ENCODE measurements at places on chromosomes 12 and 14.

DNA sequence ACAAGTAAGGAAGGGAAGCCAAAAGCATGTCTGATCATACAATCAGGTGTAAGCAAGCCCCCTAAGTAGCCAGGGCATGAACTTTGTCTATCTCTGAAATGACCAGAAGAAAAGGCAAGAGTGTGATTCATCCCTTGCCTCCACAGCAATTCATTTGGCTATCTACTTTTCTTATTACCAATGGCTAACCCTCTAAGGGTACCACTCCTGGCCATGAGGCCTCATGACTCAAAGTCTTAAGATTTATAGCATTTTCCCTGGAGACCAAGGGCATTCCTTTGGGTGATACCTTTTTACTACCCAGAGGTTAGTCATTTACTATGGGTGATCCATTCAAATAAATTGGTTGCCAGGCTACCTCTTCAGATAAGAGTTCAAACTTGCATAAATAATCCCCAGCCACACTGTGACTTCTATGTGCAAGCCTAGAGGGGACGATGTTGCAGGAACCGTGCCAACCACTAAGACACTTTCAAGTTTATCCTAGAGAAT lies 1.5 kb upstream of the LGALS3 start:
- no peak for DNase-seq

DNA sequence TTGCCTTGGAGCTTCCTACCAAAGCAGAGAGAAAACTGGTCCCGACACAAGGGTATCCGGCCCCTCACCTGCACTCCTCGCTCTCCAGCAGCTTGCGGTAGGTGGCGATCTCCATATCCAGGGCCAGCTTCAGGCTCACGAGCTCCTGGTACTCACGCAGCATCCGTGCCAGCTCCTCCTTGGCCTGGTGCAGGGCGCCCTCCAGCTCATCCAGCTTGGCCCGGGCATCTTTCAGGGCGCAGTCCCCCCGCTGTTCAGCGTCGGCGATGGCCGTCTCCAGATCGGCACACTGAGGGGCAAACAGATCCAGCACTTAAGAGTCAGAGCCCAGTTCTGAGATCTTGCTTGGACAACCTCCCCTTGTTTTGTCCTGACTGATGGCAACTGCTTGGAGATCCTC lies 13.7 kb downstream of the KRT72 start:
- no peak for DNase-seq

GRCh38 chr14:105198588-105198987 lies 17.5 kb upstream of the NUDT14 start:
- no peak for DNase-seq

DNA sequence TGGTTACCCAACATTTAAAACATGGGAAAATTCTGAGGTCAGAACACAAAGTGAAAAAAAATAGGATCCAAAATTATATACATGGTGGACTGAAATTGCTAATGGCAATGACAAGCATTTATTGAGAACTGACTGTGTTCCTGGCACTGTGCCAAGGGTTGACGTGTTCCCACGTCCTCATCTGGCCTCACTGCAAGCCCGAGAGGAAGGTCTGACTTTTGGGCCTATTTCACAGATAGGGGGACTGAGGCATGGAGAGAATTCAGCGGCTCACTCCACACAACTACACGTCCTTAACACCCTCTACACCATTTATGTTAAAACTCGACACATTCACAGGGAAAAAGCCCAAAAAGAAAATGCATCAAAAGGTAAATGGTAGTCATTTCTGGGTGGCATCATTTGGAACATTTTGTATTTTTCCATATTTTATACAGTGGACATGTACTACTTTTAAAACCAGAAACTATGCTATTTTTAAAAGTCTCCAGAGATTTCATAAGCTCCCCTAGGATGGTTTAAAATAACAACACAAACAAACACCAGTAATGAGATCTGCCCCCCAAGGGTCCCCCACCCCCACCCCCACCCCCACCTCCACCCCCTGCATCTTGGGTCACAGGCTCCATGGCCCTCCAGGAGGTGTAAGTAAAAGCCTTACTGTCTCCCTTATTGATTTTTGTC lies 27.7 kb downstream of the CLMN start:
- DNase-seq, result no peak

DNA sequence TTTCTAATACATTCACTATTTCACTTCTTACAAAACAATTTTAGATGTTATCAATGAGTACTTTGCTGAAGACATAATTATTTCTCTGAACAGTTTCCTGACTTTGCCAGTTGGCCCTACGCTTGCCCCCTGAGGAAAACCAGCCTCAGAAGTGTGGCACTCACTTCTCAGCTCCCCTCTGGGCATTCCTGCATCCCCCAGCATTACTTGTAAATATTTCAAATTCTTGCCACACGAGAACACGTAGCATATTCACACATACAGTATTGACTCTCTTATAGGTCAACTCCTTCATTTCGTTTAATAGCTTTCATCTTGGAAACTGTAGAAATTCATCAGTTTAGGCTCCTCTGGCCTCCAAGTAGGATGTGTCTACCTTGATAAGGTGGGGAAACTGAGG lies 65.2 kb downstream of the OTX2 start:
- no peak for DNase-seq

DNA sequence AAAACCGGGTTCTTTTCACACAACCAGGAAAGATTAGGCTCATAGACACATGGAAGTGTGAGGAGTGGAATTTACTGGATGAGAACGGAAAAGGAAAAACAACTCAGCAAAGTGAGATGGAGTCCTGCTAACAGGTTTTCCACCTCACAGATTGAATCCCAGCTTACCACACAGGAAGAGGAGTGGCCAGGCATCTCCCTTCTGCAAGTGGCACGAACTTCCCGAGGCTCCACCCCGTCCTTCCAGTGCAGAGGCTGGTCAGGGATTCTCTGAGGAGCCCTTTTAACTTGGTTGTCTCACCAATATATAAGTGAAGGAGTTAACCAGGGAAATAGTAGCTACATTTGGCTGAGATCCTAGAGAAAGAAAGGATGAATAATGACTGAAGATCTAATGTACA lies 102.8 kb downstream of the SCAF11 start:
- no peak for DNase-seq

DNA sequence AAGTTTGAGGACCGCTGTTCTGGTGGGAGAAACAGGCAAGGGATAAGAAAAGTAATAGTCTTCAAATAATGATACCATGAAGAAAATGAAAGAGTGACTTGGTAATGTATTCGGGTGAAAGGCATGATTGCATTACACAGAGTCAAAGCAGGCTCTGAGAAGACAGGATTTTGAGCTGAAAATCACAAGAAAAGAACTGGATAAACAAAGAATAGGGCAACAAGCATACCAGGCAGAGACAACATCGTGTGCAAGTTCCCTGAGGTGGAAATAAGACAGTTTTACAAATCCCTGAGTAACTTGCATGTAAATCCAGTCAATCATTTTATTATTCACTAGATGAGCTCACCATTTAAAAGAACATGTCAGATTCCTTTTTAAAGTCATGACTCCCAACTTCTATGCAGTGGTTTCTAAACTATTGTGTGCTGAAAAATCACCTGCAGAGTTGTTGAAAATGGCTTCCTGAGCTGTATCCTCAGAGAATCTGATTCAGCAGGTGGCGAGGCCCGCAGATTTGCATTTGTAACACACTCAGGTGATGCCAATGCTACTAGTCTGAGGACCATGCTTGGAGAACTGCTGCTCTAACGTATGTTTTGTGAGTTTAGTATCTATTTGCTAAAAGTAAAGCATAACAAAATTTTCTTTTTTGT lies 133.0 kb upstream of the ABCD2 start:
- no peak for DNase-seq

- no peak for DNase-seq
Observed at GRCh38 chr14:77988970-77989369, 181.2 kb upstream of the NRXN3 start.

DNA sequence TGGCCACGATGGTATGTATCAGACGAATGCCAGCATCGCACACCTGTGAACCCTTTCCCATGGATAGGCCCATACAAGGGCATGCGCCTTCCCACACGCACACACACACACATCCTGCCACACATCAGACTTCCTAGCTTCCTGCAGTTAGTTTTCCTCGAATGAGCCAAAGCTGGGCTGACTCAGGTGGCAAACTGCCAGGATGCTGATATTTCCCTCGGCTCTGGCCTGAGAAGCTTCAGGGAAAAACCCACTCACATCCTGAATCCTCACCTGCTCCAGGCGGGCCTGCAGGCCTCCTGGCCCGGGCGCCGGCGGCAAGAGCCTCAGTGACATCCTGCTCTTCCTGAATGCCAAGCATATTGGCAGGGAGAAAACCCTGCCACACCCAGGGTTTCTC lies 22.4 kb downstream of the CALM1 start:
- no peak for DNase-seq

GRCh38 chr12:117002051-117002817 lies 91.5 kb downstream of the FBXW8 start:
- DNase-seq, result no peak

DNA sequence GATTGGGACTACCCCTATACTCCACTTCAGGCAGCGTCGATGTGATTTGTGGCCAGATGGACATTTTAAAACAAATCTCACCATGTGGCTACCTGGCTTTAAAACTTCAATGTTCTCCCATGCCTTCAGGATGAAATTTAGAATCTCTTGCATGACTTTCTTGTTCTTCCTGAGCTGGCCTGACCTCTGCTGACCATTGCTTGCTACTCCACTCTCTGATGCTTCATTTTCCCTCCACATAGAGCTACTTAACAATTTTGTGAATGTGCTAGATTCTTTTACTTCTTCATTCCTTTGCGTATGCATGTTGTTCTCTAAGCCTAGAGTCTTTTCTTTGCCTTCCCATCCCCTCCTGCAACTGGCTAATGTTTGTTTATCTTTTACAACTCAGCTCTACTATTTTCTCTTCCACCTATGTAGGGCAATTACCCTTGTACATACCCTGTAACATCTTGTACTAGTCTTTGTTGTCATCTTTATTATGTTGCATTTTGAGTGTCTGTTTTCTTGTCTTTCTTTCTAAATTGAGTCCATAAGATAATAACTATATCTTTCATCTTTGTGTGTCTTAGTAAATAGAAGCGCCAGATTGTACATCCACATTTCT lies 41.2 kb downstream of the YLPM1 start:
- DNase-seq, result no peak

DNA sequence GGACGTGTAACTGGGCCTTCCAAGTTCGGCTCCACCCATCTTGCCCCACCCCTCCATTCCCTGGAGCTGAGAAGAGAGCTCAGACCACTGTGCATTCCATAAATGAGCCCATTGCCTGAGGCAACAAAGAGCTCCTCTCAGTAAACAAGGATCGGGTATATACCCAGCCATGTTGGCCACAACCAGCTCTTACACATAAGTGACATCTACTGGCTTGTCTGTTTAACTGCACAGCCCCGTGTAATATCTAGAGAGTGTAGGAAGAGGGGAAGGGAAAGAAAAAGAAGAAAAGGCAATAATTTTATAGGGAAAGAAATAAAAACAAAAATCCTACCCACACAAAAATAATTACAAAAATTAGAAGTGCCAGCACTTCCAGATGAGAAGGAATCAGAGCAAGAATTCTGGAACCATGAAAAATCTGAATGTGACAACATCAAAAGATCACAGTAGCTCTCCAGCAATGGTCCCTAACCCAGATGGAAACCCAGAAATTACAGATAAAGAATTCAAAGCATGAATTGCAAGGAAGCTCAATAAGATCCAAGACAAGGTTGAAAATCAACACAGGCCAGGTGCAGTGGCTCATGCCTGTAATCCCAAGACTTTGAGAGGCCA lies 308.1 kb downstream of the RPAP3 start:
- no peak for DNase-seq

GRCh38 chr12:72141381-72141780 lies 130.8 kb upstream of the TRHDE start:
- DNase-seq, result peak; percentile 41

DNA sequence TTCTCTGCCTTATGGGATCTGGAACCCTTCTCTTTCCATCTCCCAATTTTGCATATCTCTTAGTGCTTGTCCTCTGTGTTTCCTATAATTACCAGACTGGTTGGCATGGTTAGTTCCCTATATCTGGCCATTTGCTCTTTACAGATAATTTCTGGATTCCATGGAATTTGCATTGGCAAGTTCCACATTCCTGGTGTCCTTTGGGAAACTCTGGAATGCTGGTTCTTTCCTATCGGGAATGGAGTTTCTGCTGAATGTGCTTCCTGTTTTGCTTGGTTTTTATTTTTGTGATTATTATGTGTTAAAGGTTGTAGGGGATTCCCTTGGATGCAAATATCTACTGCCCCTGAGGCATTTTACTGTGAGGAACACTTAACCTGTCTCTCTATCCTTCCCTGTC lies 193.0 kb upstream of the BTG1 start:
- no peak for DNase-seq

- DNase-seq, result no peak
Observed at GRCh38 chr12:32120419-32120818, 13.8 kb downstream of the BICD1 start.

DNA sequence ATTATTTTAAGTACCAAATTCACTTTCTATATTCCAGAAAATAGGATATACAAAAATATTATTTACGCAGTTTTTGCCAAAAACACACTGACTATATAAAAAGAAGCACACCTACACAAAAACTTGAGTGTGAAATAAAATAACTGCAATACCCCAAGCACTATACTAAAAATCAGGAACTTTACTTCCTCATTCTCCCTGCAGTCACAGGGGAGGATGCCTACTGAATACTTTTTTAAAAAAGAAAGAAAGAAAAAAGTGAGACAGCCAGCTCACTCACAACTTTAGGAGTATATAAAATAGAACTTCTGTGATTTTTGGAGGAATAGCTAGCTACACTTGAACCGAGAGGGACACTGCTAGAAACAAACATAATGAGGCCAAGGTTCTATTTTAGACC lies 12.2 kb downstream of the RPS6KA5 start:
- DNase-seq, result no peak

DNA sequence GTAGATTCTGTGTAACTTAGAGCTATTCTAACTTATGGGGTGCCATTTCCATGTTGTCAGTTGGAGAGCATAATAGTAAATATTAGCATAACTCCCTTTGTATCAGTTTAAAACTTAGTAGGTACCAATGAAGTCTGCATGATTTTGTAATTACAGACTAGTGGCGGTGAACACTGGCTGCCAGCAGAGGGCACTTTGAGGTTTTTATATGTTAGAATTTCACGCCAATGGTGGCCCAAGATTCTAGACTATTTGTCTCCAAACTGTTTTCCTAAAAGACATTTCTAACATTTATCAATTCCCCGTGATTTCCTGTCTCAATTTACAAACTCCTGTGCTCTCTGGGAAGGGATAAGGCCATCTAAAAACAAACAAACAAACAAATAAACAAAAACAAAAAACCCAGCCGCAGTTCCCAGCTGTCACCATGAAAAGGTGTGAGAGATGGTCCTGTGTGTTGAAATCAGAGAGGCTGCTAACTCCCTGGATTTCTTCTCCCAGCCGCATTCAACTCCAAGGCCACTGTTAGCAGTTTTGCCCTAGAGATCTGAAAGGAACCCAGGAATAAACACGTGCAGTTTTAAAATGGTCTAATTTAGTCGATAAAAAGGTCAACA lies 57.6 kb downstream of the BRMS1L start:
- no peak for DNase-seq

DNA sequence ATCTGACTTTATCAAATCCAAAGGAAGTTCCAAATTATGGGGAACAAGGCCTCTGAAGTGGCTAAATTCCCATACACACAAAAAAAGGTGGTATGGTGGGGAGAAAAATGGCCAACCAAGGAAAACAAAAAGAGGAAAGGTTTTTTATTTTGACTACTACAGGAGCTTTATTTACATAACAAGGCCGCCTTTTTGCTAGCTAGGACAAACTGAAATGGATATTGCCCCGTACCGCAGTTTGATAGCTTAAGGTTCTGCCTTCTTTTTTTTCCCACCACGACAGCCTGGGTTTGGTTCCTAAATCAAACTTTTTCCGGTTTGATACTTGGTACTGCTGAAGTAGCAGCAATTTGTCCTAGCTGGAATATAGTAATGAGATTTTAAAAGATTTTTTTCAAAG lies 66.8 kb downstream of the COX16 start:
- DNase-seq, result no peak

GRCh38 chr14:96245710-96246538 lies 10.1 kb upstream of the BDKRB1 start:
- no peak for DNase-seq

Measured in GM06990 (cell line).